ENCODE measurements at places on chromosomes 2 and 18.

DNA sequence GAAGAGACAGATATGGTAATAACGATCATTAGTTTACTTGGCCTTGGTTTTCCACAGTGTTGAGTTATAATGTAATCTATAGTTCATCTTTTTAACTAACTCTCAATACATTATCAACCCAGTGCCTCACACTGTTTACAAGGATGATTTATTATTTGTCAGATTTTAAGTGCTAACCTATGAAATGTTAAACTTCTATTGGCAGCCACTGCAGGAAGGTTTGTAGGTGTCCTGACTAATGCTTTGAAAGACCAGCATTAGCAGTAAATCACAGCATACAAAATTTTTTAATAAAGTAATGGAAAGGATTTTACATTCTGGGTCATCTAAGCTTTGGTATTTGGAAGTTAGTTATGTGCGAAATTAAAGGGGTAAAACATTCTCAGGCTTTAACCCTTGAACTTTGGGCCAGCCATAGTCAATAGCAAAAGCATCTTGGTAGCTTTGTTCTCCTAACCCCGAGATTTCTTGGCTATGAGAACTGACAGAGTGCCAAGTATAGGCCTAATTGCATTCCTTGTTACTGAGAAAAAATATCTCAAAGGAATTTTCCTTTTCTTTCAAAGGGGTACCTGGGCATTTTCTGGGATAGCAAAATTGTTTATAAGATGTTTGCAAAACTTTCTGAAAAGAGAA is 30.6 kb downstream of the SPATS2L start:
- no peak for DNase-seq

DNA sequence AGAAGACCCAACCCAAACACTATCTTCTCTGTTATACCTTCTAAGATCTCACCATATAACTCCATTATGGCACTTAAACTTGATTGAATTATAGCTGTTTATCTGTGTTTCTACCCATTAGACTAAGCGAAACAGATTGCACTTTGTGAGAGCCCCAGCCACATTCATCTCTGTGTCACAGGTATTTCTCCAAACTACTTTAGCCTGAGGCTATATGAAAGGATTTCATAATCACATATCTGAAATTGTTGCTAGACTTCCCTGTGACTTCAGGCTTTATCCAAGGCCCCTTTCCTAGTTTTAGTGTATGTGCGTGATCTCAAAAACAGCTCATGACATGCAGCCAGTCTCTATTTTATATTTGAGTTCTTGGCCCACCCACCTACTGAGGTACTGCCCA is 745.0 kb upstream of the ACVR2A start:
- DNase-seq, result no peak

DNA sequence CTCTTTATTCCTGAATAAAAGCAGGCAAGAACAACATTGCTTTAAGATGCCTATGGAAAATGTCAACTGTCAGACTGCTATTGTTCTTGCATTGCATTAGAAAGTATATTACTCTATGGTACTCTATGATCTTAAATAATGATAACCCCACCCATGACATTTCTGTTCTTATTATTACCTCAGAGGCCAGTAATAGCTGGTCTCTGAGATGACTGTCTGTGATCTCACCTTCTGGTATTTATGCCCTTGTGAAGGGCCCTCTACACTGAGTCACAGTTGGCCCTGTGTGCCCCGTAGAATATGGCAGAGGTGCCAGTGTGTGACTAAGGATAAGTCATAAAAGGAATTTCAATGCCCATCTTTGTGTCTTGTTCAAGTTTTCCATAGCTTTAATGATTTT is 61.0 kb downstream of the SPP2 start:
- DNase-seq, result no peak

DNA sequence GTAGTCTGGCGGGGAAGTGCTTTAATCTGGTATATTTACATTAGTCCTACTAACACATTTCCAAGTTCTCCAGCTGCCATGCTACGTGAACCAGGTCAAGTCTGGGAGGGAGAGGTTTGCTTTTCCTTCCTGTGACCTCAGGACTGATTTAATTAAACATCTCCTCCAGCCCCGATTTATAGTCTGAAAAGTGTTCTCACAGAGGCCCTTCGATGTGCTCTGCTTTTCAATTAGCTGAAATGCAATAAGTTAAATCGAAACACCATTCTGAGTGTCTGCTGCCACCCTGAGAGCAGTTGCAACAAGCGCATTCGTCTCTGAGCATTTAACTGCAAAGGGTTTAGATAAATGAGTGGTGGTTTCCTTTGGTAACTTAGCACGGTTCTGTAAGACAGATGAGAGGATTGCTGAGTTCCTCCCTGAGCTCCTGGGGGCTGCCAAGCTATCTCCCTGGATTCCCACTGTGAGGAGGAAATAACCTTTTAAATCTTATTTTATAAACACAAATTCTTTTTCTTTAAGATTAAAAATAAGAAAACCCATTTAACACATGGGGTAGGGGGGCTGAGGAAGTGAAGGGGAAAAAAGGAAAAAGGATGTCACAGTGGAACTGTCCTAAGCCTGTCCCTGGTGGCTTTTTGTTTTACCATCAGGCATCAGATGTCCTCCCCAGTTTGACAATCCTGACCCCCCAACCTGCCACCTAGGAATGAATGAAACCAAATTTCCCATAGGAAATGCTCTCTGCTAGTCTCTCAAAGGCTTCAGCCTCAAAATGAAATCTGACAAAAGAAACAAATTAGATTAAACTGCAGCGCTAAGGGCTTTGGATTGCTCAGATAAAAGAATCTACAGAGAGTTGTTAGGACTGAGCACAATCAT is 56.5 kb upstream of the CREB1 start:
- peak; percentile 87 for DNase-seq

DNA sequence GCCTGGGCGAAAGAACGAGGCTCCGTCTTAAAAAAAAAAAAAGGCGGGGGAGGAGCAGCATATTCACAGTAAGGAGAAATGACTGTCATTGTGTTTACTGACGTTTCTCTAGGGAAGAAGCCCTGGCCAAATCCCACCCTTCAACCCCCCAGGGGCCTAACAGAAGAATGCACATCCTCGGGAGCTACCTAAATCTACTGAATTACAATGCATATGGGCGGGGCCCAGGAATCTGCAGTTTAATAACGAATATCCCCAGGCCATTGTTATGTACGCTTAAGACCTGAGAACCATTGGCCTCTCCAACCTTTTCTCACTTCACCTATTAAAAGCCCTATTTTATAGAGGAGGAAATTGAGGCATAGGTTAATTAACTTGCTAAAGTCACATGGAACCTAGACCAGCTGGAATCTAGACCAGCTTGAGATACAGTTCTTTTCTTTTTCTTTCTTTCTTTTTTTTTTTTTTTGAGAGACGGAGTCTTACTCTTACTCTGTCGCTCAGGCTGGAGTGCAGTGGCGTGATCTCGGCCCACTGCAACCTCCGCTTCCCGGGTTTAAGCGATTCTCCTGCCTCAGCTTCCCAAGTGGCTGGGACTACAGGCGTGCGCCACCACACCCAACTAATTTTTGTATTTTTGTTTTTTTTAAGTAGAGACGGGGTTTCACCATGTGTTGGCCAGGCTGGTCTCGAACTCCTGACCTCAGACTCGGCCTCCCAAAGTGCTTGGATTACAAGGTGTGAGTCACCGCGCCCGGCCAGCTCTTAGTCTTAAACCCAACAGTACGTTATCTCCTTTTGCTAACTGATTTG is 708 bp upstream of the RIF1 start:
- DNase-seq, result no peak

DNA sequence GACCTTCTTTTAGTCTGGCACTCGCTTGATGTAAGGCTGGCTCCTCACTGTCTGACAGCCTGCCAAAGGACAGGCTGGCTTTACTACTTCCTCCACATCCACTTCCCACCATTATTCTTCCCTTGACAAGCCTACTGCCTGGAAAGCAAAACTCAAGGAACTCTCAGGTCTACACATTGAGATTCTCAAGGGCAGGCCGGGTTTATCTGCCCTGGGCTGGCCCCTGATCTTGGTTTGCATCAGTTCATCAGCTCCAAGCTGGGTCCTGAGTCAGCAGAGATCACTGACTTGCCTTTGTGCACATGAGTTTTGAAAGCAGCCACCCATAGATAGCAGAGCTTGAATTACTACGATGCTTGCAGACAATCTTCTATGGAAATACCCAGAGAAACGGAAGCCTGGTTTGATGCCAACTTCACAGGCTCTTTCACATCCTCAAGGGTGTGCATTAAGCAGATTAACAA is 53.9 kb downstream of the KCTD18 start:
- DNase-seq, result no peak

- no peak for DNase-seq
Observed at GRCh38 chr2:38497670-38498037, 105.1 kb downstream of the HNRNPLL start.

DNA sequence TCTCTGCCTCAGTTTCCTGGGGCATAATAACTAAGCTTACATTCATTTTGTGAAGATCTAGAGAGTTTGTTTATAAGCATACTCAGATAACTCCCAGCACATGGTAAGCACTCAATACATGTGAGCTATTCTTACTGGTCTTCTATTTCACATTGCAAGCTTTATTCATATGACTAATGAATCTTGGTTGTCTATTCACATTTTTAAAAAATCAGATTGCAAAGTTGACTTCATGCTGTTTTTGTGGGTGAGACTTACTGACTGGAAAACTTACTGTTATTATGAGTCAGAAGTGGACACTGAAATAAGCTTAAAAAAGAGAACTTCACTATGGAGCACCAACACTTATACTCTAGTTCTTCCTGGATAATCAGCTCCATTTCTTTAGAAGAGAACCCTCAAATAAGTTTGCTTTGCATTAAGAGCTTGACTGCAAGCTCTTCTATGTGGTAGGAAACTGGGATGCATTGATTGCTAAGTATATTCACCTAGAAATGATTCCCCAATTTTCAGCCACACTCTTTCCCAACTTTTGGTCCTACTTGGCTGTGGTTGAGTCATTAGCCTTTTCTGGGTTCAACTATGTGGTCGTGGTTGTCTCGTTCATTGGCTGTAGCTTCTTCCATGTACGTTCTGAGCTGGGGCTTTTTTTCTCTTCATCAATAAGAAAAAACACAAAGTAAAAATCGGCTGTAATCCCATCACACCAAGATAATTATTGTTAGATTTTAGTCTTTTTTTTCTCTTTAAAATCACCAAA is 29.5 kb upstream of the RBMS1 start:
- no peak for DNase-seq

- DNase-seq, result no peak
Observed at GRCh38 chr2:166344286-166345113, 31.2 kb downstream of the SCN9A start.

DNA sequence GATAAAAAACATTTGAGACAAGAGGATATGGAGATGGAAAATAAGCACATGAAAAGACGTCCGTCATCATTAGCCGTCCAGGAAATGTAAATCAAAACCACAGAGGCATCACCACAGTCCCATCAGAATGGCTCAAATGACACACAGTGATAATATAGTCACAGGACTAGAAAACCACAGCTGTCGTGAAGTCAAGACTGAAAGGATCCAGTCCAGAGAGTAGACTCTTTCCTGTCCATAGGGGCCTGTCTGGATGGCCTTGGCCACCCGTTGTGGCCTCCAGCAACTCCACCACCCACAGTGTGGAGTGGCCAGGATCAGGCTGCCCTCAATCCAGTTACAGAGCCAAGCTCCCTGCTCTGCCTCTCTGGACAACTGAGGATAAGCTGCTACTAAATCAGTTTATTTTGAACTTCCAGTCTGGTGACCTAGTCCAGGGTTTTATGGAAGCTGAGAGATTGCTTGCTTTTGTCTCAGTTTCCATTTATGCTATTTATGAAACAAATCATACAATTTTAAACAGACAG is 60.4 kb downstream of the RHOB start:
- DNase-seq, result peak; percentile 12

GRCh38 chr18:936941-937340 is 32.3 kb downstream of the ADCYAP1 start:
- DNase-seq, result no peak

GRCh38 chr18:6399776-6400175 is 14.9 kb downstream of the L3MBTL4 start:
- DNase-seq, result no peak

- peak; percentile 34 for DNase-seq
Observed at GRCh38 chr2:138395565-138396306, 105.8 kb upstream of the SPOPL start.

DNA sequence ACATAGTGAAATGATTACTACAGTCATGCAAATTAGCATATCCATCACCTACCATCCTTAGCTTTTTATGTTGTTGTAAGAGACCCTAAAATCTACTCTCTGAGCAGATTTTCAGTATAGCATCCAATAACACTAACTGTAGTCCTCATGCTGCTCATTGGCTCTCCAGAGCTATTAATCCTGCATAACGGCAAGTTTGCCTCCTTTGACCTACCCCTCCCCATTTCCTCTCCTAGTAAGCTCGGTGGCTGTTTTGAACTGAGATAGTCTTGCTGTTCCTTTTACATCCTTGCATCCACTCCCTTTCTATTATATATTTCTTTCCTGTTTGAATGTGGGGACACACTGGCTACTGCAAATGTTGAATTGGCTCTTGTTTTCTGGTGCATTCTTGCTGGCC is 481.5 kb downstream of the TSN start:
- DNase-seq, result no peak

DNA sequence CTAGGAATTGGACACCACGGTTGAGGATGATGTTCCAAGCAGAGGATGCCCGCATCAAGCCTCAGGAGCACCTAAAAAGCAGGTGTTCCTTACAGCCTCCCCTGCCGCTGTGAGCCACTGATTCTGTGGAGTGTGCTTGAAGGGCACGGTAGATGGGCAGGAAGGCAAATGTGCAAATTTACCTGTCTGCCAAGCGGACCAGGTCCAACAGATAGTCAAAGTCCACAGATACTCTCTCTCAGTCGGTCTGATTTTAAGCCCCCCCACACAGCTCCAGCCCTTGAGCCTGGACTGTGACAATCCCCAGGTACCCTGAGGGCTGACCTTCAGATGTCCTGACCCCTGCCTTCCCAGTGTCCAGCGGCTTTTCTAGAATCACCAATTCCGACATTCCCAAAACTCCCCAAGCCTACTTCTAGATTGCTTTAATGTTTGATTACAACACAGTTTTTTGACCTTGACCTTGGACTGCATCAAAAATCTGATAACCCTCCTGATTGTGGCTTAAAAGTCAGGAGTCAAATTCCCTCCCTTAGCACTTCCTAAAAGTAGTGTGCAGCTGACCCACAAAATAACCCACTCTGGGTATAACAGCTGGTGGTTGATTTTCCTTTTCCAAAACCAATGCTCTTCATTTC is 208.8 kb upstream of the NCKAP5 start:
- no peak for DNase-seq

- no peak for DNase-seq
Observed at GRCh38 chr2:37858400-37858711, 66.7 kb upstream of the RMDN2 start.

- DNase-seq, result no peak
Observed at GRCh38 chr18:26215247-26215970, 10.8 kb upstream of the TAF4B start.

- peak; percentile 17 for DNase-seq
Observed at GRCh38 chr2:241598487-241598886, 38.5 kb downstream of the THAP4 start.

- DNase-seq, result no peak
Observed at GRCh38 chr2:128668946-128669345, 350.3 kb upstream of the HS6ST1 start.

GRCh38 chr2:1593371-1594122 is 150.8 kb downstream of the PXDN start:
- no peak for DNase-seq

- no peak for DNase-seq
Observed at GRCh38 chr2:34723683-34724082, 1124.6 kb upstream of the FAM98A start.
